ENCODE measurements at places on chromosomes 2 and 18.

DNA sequence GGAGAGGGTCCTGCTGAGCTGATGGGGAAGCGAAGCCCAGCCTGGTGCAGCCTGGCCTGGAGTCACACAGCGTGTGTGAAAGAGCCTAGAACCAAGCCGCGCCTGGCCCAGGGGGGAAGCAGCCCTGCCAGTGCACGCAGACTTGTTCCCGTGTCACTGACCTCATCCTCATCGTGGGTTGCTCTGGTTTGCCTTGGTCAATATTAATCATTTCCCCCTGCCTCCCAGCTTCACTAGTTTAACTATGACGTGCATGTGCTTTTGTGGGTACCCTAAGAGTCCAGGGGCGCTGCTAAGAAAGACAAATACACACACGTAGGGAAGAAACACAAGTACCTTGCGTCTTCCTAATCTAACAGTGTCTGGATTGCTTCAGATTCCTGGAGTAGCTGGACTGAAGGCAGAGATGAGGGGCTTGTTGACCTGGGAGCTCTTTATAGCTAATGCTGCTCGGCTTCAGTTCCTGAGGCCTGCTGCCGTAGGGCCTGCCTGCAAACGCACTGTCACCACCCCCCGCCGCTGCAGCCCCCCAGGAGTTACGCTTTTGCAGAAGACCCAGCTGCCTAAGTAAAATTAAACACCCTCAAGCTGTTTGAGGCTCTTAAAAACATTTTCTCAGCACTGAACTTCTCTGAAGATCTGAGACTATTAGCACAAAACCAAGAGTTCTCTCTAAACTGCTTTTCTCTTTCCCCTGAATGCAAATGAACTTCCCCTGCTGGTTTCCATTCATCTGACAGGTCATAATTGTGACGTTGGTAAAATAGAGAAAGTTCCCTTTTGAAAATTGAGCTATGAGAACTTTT lies 159.2 kb downstream of the FAM210A start:
- no peak for DNase-seq

DNA sequence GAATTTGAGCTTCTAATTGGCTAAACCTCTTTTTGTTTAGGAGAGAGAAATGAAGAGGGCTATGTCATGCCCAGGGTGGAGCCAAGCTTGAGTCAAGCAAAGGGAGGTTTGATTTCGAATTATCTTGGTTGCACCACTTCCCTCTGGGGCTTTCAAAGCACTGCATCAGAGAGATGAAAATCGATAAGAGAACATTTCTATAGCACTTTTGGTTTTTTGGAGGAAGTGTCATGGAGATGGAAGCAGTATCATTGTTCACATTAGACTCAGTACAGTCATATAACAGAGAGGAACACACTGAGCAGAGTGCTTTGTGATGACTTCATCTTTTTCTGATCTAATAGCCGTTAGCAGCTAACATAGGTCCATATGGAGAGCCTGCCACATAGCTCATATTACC lies 120.3 kb upstream of the UXS1 start:
- DNase-seq, result no peak

GRCh38 chr2:43086451-43087221 lies 139.8 kb downstream of the ZFP36L2 start:
- no peak for DNase-seq

- no peak for DNase-seq
Measured at GRCh38 chr2:32926708-32927084, 20.1 kb upstream of the LTBP1 start.

DNA sequence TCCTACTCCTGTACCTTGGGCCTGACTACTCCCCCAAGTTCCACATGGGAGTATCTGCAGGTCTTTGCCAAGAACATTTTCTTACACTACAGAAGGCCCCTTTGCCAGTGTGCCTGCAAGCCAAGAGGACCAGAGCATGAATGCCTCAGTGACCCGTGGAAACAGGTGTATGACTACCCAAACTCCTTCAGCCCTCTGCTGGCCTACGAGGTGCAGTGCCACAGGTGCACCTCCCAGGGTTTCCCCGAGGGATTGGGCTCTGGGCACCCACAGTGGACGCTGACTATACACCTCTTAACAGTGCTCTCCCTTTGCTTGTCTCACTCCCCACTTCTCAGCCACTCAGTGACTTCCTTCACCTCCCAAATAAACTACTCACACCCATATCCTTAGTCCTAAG lies 91.4 kb downstream of the COL6A3 start:
- no peak for DNase-seq

DNA sequence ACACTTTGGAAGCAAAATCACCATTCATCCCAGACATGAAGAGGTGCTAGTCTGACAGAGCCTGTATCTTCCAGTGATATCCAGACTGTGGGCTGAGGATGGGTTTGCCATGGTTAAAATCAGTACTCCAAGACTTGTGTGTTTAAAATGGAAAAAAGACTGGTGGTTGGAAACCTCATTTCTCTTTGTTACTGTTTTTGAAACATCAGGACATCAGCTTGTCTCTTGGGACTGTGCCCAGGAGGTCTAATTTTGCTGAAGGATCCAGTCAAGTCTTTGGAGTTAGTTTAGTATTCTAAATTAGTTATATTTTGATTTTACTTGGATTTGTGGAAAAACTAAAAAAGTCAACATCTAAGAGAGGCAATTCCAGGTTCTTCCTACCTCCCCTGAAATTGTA lies 578.4 kb downstream of the PLCL1 start:
- no peak for DNase-seq

- DNase-seq, result no peak
Measured at GRCh38 chr18:39232937-39233336, 1667.3 kb upstream of the CELF4 start.

All from hematopoietic multipotent progenitor cell treated with erythropoietin and hydrocortisone succinate and interleukin-3 and kit ligand, for 15 days (in vitro differentiated cells).